ENCODE measurements at places on chromosomes 7 and 10.

GRCh38 chr7:149253665-149254064, 8.3 kb upstream of the ZNF783 start:
- no peak for DNase-seq

DNA sequence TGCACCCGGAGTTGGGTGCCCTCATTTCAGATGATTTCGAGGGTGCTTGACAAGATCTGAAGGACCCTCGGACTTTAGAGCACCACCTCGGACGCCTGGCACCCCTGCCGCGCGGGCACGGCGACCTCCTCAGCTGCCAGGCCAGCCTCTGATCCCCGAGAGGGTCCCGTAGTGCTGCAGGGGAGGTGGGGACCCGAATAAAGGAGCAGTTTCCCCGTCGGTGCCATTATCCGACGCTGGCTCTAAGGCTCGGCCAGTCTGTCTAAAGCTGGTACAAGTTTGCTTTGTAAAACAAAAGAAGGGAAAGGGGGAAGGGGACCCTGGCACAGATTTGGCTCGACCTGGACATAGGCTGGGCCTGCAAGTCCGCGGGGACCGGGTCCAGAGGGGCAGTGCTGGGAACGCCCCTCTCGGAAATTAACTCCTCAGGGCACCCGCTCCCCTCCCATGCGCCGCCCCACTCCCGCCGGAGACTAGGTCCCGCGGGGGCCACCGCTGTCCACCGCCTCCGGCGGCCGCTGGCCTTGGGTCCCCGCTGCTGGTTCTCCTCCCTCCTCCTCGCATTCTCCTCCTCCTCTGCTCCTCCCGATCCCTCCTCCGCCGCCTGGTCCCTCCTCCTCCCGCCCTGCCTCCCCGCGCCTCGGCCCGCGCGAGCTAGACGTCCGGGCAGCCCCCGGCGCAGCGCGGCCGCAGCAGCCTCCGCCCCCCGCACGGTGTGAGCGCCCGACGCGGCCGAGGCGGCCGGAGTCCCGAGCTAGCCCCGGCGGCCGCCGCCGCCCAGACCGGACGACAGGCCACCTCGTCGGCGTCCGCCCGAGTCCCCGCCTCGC, at the start of gene EGFR:
TSS of gene EGFR (plus strand) at position 657 of the 830 bp plus-strand sequence. CDS start 261 bp downstream, outside the sequence.
- no peak for DNase-seq

DNA sequence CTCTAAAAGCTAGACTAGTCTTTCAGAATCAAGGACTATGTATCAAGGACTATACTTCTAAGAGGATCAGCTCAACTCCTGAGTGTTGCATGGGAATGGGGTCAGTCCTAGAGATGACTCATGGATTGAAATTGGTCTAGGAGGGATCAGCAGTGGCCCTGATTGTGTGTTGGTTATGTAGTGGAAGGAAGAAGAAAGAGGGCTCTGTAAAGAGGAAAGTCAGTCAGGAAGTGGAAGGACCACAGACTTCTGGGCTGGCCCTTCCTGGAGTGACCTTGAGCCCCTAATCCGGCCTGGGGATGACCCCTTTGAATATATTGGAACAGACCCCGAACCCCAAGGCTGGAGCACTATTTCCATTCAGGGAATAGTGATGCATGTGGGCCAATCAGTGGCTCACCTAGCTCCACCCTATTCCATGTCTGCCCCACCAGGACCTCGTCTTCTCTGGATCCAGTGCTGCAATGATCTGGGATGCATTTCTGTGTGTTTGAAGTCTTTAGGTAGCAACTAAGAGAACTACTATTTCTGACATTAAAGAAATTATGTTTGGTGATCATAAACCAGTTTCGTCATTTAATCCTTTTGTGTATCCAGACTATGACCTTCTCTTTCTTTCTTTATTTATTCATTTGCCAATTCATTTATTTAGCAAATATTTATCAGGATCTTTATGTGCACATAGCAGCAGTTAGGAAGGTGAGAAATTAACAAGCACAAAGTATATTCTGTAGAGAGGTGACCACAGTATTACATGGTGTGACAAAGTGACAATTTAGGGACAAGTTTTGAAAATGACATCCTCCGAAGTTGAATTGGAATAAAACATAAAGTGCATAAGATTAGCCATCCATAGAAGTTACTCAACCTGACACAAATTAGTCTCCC, 48.6 kb upstream of the KIF5B start:
- DNase-seq: no peak

DNA sequence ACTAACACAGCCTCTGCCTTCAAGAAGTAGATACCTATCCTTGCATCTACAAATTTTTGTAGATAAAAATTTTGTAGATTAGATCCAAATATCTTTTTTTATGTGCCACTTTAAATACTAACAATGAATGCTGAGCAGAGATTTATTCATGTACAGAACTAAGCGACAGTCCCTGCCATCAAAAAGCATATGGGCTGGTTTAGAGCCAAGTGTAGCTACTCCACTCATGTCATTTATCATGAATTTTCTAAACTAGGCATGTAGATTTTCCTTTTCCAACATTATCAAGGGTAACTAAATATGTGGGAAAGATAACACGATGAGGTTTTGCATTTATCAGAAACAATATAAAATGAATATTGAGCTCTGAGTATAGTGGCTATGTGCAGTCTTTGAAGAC, 857.5 kb downstream of the XPNPEP1 start:
- DNase-seq: no peak

GRCh38 chr10:101013365-101013825, 13.8 kb downstream of the LZTS2 start:
- no peak for DNase-seq

- DNase-seq: no peak
These were observed 30.8 kb downstream of the PRLHR start for GRCh38 chr10:118564652-118565051.

DNA sequence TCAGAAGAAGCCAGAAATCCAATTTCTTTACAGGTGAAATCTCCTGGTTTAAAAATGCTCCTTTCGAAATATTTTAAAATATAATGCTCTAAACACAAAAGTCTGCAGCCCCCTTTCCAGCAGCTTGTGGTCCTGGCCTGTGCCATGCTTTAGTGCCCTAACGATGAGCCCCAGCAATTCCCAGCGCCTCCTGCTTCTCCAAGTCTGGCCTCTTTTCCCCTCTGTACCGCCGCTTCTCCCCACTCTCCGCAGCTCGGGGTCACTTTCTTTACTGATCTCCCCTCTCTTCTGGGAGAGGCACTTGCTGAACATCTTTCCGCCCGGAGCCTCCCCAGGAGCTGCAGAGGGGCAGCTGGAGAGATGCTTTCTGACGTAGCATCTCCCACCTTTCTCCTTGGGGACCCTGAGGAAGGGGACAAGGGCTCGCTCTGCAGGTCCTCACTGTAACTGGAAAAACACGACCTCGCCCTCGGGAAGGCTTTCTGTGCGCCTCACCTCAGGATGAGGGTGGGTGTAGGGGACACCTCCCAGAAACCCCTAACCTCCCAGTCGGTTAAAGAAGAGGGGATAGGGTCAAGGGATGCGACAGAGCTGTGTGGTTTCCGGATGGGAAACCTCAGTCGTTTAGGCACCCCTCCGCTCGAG, 565 bp upstream of the INA start:
- no peak for DNase-seq

DNA sequence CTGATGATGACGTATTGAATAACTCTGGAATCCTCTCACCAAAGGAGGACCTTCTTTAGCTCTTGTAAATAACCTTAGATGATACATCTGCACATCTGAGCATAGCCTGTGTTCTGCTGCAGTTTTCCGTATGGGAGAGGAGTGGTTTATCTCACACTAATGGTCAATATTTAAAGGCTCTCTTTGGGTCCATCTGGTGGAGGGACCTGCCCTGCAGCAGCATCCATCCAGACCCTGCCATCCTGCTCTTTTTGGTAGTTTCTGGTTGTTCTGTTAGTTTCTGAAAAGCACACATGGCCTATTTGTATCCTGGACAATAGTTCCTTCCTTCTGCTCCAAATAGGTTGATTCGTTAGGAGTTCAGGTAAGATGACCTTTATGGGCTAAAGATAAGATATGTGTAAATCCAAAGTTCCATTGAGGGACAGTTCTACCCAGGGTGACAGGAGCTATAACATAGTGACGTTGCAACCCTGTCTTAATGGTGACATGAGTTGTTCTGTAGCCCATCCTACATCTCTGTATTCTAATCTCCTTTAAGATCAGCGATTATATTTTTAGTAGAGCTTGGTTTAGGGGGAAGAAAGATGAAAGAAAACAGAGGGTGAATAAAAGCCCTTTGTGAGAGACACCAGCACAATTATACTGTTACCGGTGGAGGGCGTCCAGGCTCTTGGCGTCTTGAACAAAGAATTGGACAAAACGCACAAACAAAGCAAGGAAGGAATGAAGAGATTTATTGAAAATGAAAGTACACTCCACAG, 60.0 kb upstream of the KLF14 start:
- DNase-seq: no peak

- no peak for DNase-seq
These were observed 39.9 kb downstream of the PLEKHA8 start for GRCh38 chr7:30068117-30068516.

DNA sequence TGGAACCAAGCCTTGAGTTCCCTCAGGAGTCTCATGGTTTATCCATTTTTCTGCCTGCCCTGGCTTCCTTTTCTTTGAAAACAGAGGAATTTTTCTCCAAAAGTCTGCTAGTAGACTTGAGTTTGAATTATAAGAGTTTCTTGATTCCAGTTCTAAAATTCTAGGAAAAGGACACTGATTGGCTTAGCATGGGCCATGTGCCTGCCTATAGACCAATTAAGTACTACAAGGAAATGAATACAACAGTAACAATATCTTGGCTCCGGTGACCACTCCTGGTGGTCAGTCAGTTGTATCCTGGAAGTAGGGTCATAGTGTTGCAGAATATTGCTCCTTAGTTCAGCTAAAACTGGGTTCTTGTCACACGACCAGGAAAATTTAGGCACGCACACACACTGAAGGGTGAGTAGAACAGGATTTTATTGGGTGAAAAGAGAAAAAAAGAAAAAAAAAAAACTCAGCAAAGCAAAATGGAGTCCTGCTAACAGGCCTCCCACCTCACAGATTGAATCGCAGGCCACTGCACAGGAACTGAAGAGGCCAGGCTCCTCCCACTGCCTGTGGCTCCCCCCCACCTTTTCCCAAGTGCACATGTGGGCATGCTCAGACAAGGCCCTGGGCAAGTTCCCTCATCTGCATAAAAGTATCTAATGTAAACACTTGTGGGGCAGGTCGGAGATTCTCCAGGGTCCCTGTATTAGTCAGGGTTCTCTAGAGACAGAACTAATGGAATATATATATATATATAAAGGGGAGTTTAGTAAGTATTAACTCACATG, 155.1 kb downstream of the LYZL1 start:
- no peak for DNase-seq

GRCh38 chr10:11875494-11876281, 52.5 kb downstream of the PROSER2 start:
- DNase-seq: no peak

DNA sequence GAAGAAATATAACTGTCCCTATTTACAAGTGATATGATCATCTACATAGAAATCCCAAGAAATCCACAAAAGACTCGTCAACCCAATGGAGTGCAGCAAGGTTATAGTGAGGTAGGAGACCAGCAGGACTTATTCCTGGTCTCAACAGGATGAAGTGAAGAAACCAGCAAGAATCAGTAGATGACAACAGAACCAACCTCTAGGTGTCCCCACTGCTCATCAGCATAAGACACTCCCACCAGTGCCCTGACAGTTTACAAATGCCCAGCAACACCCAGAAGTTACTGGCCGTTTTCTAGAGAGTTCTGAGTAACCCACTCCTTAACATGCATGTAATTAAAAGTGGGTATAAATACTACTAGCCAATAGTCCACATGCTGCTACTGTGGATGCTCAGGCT, 470.5 kb upstream of the LRRTM3 start:
- DNase-seq: peak; percentile 7

DNA sequence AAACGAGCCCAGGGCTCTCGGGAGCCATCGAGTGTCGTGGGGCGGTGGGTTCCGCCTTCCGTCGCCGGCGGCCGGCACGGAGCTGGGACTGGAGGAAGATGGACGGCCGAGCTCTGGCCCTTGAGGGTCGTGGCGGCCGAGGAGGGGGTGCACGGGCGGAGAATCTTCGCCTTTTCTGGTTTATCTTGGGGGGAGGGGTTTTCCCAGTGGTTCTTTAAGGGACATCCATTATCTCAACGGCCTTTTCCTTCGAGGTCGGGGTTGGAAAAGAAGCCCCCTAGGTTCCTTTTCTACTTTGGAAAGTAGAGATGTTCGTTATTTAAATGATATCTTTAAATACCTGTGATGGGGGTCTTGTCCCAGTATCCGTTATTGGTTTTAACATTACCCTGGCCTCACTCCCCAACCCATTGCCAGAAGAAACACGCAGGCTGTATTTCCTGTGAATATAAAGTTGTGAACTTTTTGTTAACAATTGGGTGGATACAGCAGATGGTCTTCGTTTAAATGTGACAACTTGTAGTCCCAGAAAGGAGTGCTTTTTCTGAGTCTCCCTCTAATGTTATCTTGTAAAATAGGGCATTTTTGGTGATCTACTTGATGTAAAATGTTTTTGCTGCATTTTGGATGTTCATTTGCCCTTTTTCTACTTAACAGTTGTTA, 765 bp downstream of the CCAR1 start:
- DNase-seq: no peak

DNA sequence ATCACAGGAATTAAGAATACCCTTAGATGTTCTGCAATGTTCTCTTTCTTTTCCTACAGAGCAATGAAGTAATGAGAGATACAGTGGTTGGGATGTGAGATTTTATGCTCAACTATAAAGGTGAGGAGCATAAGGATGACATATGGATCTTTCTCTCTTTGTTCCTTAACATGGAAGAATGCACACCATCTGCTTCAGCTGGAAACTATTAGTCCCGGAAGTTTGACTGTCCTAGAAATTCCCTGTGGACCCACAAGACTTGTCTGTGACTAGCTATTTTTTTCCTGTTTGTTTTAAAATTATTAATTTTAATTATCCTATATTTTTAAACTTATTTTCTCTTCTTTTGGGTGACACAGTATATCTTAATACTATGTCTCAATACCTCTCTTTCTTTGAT, 80.2 kb downstream of the DKK1 start:
- DNase-seq: no peak

- no peak for DNase-seq
These were observed 495.7 kb downstream of the INHBA start for GRCh38 chr7:41207141-41207540.

DNA sequence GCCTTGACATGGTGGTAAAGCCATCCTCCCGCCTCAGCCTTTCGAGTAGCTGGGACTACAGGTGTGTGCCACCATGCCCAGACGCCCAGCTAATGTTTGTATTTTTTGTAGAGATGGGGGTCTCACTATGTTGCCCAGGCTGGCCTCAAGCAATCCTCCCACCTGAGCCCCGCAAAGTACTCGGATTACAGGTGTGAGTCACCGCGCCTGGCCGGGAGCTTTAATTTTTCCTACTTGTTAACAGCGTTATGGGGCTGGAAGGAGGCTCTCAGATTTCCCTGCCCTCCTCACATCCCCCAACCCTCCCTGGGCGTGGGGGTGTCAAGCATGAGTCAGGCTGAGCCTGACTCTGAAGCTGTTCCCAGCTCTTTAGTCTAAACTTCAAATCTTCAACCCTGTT, 8.3 kb downstream of the ALKBH4 start:
- DNase-seq: no peak
